ENCODE measurements at places on chromosomes 2 and 18.

DNA sequence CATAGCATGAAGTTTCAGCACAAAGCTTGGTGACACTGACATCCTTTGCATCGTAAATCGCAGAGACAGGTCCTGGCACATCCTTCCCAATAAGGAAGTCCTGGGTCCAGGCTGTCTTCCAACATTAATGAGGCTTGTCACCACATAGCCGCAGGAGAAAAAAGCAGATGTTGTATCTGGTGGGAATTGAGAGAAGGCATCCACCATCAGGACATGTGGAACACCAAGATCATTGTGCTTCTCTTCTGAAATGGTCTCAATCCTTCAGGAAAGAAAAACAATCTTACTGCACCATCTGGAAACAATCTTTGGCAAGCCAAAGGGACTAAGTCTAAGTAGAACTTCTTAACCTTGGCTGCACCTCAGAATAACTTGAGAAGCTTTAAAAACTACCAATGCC, 119.0 kb upstream of the ARHGAP28 start:
- no peak for DNase-seq

DNA sequence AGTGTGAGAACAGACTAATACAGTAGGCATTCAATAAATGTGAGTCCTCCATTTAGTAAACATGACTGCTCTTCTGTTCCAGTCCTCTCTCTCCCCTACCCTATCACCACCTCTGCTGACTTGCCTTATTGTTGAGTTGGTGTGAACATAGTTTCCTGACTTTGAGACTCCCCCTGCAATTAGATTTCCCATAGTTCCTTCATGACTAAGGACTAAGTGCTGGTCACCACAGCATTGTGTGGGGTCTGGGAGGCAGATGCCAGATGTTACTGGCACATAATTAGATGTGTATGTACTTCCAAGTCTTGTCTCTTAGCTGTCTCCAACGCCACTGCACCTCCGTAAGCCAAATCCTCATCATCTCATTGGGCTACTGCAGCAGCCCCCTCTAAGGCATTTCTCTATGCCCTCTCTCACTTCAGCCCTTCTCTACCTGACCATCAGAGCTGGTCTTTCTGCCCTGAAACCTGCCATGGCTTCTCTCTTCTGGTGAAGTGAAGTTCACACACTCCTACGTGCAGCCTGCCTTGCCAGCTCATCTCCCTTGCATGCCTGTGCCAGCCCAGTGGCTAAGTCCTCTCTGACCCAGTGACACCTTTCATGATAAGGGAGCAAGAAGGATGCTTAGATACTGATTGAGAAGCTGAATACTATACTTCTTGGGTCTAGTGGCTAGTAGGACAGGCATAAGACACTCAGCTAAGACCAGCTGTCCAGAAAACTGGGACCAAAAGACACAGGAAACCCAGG, 81.6 kb upstream of the ALPP start:
- no peak for DNase-seq

DNA sequence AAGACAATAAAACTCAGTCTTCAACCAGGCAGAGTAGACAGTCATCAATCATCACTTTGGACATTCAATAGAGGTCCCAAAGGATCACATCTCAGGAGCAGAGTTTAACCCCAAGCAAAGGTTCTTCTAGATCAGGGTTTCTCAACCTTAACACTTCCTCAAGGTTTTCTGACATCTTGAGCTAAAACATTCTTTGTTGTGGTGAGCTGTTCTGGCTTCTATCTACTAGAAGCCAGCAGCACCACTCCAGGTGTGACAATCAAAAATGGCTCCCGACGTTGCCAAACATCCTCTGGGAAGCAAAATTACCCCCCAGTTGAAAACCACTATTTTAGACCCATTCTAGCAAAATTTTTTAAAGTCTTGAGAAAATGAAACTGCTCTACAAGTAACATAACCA, 22.0 kb downstream of the RTTN start:
- DNase-seq, result no peak

GRCh38 chr2:119315241-119315925, 51.3 kb downstream of the C2orf76 start:
- DNase-seq, result peak; percentile 21

DNA sequence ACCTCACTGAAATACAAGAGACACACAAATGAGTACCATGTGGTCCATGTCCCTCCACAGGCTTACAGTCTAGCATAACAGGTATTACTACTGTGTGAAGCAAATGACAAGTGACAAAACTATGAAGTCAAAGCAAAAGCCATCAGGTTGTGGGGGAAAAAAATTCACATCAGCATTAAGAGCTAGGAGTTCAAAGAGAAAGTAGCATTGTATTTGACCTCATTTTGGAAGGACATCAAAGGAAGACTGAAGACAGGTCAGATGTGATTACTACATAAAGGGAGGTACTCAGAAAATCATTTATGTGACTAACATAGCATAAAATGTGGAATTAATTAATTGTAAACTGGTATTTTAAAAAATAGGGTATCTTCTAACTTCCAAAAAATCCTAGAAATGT, 224.2 kb downstream of the CDH2 start:
- DNase-seq, result no peak

DNA sequence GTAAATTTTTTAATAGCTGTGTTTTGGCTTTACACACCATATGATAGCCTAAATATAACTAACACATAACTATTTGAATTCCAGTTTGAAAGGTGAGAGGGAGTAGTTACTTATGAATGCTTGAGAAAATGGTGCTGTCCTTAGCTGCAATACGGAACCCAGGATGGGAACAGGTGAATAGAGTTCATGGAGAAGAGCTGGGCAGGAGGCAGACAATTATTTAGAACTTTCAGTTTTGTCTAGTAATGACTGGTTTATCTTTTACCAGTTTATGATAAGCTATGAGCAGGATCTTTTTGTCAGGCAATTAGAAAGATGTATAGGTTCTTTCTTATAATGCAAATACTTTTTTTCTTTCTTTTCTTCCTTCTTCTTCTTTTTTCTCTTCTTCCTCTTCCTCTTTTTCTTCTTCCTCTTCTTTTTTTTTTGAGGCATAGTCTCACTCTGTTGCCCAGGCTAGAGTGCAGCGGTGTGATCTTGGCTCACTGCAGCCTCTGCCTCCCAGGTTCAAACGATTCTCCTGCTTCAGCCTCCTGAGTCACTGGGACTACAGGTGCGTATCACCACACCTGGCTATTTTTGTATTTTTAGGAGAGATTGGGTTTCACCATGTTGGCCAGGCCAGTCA, 25.9 kb downstream of the UBR3 start:
- DNase-seq, result no peak

- peak; percentile 93 for DNase-seq
Observed at GRCh38 chr18:68779169-68779568, 18.7 kb upstream of the CCDC102B start.

- DNase-seq, result no peak
Observed at GRCh38 chr2:64352292-64352691, 101.7 kb upstream of the LGALSL start.

DNA sequence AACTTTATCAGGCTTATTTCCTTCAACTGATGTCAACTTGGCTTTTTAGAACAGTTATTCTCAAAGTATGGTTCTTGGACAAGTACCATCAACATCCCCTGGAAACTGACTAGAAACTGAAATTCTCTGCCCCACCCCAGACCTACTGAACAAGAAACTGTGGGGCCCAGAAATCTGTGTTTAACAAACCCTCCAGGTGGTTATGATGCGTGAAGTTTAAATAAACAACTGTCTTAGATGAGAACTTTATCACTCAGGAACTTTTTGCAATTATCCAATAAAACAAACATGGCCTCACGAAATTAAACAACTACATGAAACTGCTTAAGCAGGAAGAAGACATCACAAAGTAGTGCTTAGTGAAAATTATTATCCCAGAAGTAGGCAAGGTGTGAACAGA, 4.4 kb downstream of the HIBCH start:
- no peak for DNase-seq

- DNase-seq, result peak; percentile 53
Observed at GRCh38 chr18:3121259-3121658, 98.5 kb downstream of the MYOM1 start.

DNA sequence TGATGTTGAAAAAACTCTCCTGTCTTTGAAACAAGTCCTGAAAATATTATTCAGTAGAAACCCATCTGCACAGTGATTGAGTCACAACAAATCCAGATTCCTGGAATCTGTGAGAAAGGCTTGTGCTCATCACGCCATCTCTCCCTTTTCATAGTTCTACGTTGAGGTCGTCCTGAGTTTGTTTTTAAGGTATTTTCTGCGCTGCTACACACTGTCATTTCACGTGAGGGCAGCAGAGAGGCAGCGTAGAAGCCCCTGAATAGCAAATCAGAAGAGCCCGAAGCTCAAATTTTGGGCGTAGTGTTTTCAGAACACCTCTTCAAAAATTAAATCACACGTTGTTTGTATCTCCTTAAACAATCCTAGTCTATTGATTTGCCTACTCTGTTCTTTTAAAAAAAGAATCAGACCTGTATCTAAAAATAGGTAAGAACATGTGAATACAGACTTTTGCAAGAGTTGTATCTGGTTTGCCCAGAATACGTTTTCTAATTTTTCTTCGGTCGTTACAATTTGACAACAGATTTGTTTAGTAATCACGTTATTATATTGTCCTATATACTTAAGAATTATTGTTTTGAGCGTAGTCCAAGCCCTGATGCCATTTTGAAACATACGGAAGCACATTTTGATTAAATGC, 61.6 kb upstream of the SLC38A11 start:
- DNase-seq, result peak; percentile 63

GRCh38 chr2:88067189-88067588, 436 bp upstream of the SMYD1 start:
- DNase-seq, result no peak
